Fibroblast of skin of left quadriceps (primary cell): ENCODE measurements at places on chromosomes 7 and 10.
A peak's percentile ranks its signal among the peaks of the same experiment; 100 is the strongest.

- no peak for DNase-seq
Observed at GRCh38 chr10:22849077-22849805, 78.6 kb upstream of the ARMC3 start.

- DNase-seq, result no peak
Observed at GRCh38 chr7:106644999-106645398, 16.0 kb downstream of the CCDC71L start.

DNA sequence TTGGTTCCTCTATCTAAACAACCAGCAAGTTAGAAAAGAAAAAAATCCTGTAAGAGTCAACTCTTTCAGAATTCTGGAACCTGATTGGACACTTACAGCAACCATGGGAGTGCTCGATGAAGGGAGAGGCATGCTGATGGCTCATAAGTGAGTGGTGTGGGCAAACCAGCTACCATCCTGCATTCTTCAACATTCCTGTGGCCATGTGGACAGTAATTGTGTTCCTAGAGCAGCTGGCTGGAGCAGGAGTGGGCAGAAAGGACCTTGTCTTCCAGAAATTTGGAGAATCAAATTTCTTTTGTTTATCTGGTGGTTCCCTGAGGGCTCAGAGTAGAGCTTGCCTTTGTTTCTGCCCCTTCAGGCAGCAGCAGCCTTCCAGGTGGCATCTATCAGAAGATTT is 22.5 kb upstream of the MYL7 start:
- peak; percentile 48 for DNase-seq

DNA sequence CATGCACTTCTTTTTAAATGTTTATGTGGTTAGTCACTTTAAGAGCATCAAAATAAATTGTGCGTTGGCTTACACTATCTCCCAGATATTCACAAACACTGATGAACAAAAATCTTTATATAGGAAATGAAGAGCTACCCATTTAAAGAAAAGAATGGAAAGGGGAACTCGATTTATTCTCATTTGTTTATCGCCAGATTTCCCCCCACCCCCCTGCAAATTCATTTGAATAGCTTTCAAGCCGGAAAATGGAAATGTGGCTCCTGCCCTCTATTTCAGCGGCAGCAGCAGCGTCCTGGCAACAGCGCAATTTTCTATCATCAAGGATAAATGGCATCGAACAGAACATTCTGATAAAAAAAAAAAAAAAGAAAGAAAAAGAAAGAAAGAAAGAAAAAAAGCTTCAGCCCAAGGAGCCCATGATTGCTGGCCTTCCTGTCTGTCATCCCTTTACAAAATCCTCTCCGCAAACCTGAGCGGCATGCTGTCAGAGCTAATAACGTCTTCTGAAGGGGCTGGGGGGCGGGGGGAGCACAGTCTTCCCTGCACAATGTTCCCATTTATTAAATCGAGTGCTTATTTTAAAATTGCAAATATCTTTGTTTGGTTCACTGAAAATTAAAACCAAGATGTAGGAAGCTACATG is 13.7 kb upstream of the DLX6 start:
- no peak for DNase-seq

DNA sequence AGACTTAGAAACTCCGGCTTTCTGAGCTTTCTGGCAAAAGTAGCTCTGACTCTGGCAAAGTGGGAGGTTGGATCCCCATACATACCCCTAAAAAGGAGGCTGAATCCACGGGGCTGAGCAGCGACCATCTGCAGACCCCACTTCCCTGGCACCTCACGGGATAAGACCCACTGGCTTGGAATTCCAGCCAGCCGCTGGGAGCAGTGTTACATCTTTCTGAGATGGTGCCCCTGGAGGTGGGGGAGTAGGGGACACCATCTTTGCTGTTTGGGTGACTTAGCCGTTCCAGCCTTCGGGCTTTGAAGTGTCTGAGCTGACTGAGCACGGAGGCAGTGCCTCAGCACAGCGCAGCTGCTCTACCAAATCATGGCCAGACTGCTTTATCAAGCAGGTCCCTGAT is 45.0 kb upstream of the GRM3 start:
- no peak for DNase-seq

DNA sequence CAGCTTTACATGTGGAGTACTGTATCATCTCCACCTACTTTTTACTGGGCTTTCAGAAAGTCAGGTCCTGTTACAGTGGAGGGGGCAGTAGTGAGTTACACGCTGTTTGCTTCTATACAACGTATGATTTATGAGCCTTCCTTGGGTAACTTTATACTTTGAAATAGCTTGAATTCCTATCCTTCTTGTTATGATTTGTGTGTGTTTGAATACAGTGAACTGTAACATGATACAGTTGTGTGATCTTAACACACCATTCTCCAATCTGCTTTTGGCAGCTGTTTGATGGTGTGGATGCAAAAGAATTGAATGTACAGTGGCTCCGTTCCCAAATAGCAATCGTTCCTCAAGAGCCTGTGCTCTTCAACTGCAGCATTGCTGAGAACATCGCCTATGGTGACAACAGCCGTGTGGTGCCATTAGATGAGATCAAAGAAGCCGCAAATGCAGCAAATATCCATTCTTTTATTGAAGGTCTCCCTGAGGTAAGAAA is 41.7 kb downstream of the SP8 start:
- DNase-seq, result no peak

DNA sequence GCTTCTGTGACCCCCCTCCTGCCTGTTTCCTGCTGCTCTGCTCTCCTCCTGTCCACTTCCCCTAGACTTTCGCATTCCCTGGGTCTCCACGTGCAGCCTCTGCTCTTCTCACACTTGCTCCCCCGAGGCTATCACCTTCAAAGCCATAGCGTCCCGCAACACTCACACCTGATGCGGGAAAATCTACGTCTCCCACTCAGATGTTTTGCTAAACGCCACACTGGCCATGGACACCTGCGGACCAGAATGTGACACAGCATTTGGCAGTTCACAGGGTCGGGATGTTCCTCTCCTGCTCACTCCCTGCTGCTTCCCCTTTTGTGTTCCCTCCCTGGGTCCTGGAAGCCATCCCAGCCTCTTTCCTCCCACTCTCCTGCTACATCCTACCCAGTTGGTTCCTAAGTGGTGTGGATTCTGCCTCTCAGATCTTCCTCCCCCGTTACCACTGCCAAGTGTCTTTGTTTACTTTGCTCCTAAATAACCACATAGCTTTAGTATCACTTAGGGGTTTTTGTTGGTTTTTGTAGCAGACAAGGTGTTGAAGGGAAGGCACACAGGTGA is 33.7 kb upstream of the RBM33 start:
- no peak for DNase-seq

DNA sequence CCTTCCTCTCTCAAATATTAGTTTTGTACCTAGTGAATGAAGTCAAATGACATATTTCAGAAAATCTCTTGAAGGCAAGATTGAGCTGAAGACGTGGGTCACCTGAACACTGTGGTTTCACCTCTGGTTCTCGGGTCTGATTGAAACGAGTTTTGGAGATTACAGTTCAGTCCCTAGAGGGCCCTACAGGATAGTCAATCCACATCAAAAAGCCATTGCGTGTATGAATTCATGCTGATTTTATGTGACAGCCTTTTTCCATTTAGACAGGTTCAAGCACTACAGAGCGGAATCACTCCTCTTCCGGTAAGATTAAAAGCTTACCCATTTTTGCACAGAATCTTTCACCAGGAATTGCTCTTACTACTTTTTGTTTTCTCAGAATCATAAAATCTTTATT is 62.2 kb downstream of the VIM start:
- DNase-seq, result no peak

DNA sequence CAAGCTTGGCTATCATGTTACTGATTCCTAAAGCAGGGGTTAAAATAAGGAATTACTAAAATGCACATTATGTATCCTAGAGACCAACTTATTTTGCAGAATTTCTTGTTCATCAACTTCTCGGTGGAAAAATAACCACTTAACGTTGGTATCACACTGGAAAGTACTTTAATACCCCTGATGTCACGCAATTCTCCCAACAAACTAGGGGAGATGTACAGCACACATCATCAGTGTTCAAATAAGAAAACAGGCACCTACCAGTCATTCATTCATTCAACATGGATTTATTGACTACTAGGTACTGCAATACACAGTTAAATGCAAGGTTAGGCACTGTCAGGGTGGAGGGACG is 648 bp downstream of the HUS1 start:
- no peak for DNase-seq

DNA sequence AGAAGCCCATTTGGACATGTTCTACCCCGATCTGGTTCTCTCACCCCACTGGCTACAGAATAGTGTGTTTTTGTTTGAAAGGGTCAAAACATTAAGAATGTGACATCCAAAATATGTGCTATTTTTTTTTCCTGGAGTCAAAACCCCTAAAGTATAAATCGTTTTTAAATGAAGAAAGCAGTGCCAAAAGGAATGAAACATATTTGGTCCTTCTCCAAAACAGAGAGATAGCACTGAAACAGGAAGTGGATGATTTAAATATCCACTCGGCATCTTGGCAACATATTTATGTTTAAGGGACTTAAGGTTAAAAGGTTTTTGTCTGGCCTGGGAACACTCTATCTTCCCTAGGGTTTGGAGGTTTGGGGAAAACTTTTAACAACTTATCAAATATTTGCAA is 32.3 kb downstream of the CALD1 start:
- DNase-seq, result no peak

- no peak for DNase-seq
Observed at GRCh38 chr7:132574223-132574622, 2.0 kb downstream of the PLXNA4 start.

GRCh38 chr10:131537281-131537680 is 225.8 kb upstream of the TCERG1L start:
- DNase-seq, result no peak

GRCh38 chr7:29126804-29127203 is 19.5 kb downstream of the CPVL start:
- no peak for DNase-seq

DNA sequence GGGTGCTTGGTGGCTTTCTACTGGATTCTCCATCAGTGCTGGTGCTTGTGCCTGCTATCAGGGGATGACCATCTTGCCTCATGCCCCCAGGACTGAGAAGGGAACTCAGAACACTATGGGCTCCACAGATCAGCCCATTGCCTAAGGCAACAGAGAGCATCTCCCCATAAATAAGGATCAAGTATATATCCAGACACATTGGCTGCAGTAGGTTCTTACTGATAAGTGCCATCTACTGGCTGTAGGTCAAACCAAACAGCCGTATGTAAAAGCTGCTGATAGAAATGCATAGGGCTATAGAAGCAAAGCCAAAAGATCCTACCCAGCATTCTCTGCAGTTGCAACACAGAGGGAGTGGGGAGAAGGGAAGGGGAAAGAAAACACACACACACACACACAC is 153.7 kb downstream of the CDK14 start:
- DNase-seq, result peak; percentile 13

DNA sequence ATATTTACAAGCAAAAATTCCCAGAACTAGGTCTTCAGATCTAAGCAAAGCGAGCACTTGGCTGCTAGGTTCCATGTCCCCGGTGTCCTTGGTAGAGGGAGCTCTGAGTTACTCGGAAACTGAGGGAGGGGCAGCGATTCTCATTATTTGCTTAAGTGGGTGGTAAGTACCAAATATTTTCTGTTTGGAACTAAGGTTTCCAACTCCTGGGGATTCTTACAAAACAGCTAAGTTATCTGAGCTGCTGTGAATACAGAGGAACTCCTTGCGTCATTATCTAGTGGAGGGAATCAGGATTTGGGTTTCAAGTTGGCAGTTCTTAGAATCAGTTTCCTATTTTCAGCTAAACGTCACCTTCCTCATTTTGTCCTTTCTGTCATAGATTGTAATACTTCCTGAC is 76.8 kb upstream of the IKZF1 start:
- no peak for DNase-seq

GRCh38 chr7:30679664-30680063 is 2.6 kb downstream of the CRHR2 start:
- DNase-seq, result no peak

- DNase-seq, result no peak
Observed at GRCh38 chr7:936386-937054, 18.0 kb downstream of the ADAP1 start.

DNA sequence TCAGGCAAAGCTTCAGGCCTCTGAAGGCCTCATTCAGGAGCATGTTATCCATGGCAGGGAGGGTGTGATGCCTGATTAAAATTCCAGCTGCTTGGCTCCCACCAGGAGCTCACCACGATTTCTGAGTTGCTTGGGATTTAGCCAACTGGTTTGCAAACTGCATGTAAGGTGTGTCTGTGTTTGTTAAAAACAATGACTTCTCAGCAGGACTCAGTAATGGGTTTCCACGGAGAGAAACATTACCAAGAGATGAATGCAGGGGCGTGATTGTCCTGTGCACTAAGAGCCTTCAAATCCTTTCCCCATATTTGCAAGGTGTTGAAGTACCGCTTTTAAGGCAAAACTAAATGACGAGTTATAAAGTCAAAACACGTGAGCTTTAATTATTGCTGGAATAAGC is 88.8 kb upstream of the BTBD16 start:
- DNase-seq, result no peak

DNA sequence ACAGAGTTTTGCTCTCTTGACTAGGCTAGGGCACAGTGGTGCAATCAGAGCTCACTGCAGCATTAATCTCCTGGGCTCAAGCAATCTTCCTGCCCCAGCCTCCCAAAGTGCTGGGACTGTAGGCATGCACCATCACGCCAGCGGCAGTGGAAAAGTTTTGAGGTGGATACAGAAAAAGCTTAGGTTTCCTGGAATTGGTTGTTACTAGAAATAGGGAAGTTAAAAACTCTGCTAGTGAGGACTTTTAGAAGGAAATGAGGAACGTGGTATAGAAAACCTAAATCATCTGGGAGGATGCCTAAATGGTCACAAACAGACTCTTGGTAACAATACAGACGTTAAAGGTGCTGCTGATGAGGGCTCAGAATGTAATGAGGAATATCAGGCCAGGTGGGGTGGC is 10.9 kb upstream of the SNX8 start:
- DNase-seq, result no peak

DNA sequence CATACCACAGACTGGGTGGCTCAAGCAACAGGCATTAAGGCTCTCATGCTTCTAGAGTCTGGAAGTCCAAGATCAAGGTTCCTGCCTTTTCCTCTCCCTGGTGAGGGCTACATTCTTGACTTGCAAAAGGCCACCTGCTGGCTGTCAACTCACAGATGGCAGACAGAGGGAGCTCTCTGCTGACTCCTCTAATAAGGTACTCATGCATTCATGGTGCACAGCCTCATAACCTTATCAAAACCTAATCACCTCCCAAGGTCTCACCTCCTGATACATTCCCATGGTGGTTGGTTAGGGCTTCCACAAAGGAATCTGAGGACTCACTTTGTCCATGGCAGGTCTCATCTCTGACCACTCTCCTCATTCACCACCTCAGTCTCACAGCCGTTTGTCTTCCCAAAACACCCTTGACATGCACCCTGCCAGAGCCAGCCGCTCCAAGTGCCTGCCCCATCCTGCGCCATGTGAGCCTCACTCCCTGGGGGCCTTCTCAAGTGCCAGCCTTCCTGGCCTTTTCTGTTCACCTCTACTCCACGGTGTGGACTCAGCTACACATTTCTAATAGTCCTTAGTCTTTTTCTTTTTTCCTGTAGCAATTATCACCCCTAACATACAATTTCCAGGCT is 400.3 kb upstream of the ADARB2 start:
- no peak for DNase-seq

DNA sequence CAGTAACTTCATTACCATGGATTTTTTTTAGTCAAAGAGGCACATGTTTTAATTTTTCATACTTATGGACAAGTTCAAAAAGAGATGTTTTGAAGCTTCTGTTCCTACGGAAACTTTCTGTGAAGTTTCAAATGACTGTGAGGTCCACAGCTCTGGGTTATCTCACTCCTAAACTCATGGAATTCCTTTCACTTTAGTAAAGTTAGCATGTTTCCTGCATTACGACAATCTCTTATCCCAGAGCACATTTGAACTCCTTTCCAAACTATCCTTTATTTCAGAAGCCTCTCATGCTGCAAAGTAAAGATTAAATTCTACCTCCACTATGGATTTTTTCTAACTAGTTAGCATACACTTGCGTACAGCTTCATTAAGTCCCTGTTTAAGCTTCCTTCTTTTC is 15.3 kb upstream of the ADD3 start:
- no peak for DNase-seq
